ENCODE measurements at places on chromosomes 16 and 17. TPM values are rescaled to one million over a fixed set of nuclear protein-coding genes. Genes with fewer than 3 reads are reported as not detected.

Gene SLC12A3
- not detected for total RNA-seq

Gene GAS2L2
- not detected for total RNA-seq

Gene SKA2
- total RNA-seq = 73.1 TPM

Gene G6PC1
- not detected for total RNA-seq

Gene RAMP2
- total RNA-seq = not detected

Gene SLC52A1
- total RNA-seq = 0.51 TPM

Gene VASN
- total RNA-seq = not detected

Gene C1QTNF8
- not detected for total RNA-seq

Gene AANAT
- not detected for total RNA-seq

Gene ADORA2B
- 0.77 TPM for total RNA-seq

Gene RPH3AL
- 3.5 TPM for total RNA-seq

Gene ITGA2B
- 0.65 TPM for total RNA-seq

Gene SCNN1G
- not detected for total RNA-seq

Gene ANKS4B
- not detected for total RNA-seq

Gene RNF112
- total RNA-seq = 0.53 TPM
